ENCODE measurements at places on chromosomes 12 and 14. TPM values are rescaled to one million over a fixed set of nuclear protein-coding genes. Genes with fewer than 3 reads are reported as not detected.

DNA sequence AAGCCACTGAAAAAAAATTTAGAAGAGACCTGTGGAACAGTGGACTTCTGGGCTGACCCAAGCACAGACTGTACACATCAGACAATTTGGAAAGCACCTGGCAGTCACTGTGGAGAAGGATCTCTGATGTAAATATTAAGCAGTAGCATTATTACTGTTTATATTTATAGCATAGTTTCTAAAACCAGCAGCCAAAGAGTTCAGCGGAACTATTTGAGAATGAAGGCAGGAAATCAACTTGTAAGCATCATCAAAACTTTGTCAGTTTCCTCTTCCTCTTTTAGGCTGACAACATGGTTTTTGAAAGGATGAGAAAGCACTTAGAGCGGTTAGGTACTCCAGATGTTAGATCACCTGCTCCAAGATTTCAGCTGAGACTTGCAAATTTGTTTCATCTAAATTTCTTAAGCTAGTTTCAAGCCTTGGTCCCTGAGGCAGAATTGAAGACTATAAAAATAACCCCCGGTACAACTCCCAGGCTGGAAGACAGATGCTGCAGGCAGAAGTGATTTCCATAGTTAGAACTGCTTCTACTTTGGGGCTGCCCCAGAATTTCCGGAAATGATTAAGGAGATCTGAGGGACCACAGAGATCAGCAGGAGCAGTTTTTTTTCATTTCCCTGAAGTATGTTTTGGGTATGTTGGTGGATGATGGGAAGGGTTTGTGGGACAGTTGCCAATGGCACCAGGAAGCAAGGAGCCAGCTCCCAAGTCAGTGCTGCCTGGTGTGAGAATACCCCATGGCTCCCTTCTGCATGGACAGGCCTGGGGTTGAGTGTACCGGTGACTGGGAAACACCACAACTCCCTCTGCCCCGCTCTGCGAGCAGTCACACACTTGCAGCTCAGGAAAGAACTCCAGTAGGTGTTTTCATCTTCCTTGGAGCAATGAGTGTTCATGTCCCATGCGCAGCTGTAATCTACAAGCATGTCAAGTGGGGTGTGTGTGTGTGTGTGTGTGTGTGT, 354.5 kb downstream of the NUAK1 start:
- DNase-seq: no peak

GRCh38 chr14:41868396-41868795, 261.7 kb downstream of the LRFN5 start:
- no peak for DNase-seq

GRCh38 chr12:98743362-98743953, 98.4 kb downstream of the APAF1 start:
- no peak for DNase-seq

DNA sequence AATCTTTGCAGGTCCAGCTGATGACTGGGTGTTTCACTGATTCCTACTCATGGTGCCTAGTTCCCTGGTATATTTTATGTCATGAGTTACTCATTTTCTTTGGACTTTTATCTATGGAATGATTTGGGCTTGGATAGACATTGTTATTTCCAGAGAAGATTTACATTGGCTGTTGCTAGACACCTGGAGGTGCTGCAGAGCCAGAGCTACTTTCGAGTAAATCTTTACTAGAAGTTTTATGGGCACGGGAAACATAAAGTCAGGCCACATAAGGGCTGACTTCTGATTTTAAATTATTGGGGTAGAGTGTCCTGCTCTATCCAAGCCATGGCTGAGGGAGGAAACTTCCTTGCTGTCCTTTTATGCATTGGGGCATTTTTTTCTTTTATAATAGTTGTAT, 175.9 kb upstream of the ABCD2 start:
- DNase-seq: no peak

DNA sequence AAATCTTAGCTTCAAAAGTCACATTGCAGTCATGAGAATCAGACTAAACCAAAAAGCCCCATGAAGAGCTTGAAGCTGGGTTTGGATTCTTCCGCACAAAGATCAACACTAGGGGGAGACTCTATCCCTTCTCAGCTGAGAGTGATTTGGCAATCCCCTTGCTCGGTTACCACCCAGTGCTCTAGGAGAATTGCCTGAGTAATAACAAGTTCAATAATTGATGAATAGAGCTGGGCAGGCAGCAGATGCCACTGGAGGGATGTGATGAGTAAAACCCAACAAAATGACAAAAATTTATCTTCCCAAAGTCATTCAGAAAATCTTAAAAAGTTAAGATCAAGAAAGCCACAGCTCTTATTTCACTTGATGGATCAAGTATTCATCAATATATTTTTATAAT, 185.6 kb upstream of the ARID2 start:
- DNase-seq: peak; percentile 64

- no peak for DNase-seq
Measured at GRCh38 chr12:15074351-15074750, 101.5 kb downstream of the PDE6H start.

DNA sequence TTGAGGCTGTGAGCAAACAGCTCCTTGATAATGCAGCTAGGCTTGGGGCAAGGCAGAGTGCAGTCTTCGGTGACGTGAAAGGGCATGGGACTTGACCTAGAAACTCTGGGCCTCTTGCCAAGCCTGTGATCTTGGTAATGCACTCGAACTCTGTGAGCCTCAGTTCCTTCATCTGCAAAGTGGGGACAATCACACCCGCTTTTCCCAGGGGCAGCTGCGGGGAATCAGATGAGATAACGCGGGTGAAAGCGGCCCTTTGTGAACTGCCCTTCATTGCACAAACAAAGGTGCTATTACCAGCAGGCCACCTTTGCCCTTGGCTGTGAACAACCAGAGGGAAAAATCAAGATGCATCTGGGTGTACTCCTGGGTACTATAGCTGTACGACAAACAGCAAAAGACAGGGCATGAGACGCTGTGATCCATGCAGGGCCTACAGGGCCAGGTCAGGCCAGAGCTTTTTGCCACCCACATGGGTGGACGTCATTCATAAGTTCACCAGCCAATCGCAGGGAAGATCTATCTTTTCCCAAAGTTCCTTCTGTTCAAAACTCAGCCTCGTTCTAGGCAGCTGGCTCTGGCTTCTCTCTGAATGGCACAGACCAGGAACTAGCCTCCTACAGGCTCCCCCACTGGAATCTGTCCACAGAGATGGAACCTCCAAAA, 3.2 kb downstream of the MSI1 start:
- DNase-seq: no peak

Gene GUCY2C
- not detected for polyA plus RNA-seq

- DNase-seq: no peak
Measured at GRCh38 chr12:75943730-75944096, 87.9 kb downstream of the PHLDA1 start.

Gene MANSC1
- 1.4 TPM for polyA plus RNA-seq

GRCh38 chr12:2277492-2278155, 224.8 kb downstream of the CACNA1C start:
- DNase-seq: no peak

Gene NANOG
- polyA plus RNA-seq: not detected

Gene BCL2L14
- 1.1 TPM for polyA plus RNA-seq

DNA sequence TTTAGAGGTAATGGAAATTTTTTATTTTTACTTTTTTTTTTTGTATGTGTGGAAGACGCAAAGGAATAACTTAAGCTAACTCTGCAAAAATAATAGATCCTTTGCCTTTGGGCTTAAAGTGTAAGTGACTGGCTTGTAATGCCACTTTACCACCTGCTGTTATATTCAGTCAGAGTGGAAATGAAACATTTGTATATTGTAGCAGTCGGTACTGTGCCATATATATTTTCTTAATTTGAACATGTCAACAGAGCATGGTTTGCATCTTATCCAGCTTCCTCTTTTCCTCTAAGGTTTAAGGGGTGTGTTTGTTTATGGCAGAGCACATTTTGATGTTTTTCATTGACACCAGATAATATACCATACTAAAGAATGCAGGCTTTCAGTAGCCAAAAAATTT, 176.6 kb downstream of the TRHDE start:
- DNase-seq: no peak

Gene EIF2B1
- 57.7 TPM for polyA plus RNA-seq

DNA sequence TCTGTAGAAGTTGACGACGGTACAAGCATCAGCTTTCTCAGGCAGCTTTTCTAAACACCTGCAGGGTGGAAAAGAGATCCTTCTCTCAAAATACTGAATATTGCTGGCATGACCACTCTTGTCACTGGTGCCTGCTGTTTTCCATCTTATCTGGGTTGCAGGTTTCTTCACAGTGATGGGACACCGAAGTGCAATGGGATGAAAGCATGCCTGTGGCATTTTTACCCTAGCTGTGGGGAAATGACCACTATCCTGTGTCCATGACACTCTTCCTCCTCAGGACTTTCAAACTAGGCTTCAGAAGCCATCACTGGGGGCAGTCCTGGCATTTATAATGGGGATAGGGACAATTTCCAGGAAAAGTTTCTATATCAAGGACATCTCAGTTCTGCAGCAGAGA, 98.5 kb downstream of the ETV6 start:
- DNase-seq: no peak

DNA sequence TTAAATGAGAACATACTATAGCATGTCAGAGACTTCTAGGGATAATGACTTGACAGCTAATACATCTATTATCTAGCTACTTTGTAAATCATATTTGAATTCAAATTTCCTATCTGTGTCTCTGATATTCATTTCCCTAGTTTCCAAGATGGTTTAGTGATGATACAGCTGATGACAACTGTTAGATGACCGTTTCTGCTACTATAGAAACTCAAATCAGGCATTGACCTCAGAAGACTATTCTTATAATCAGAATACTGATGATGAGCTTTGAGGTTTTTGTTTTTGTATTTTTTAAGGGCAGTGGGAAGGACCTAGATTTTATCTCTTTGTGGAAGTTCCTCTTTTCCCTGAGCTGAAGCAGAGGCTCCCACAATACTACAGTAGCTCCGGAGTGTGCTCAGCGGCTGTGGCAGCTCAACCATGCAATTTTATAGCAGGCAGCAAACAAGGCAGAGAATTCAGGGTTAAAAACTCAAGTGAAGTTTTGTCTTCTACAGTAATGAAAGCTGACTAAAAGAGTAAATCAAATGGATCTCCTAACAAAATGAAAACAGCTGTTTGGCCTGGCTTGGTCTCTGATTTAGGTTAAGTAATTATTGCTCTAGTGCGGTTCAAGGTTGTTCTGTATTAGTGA, 145.1 kb downstream of the SLC25A21 start:
- DNase-seq: no peak
